Activated T-helper 1 cell treated with anti-CD3 and anti-CD28 coated beads, Interleukin-12 subunit alpha, Interleukin-12 subunit beta, Interleukin-2, Interleukin-4 antibody, amounts not matched to agents 30 ng/mL and 10 ng/mL and 1 ng/mL, durations not matched to agents 14 hours and 24 hours and 36 hours (primary cell): ENCODE measurements at places on chromosomes 1 and 21. TPM values are rescaled to one million over a fixed set of nuclear protein-coding genes. Genes with fewer than 3 reads are reported as not detected.

FAM72D gene
- total RNA-seq: 7.8 and 8.7 TPM in 2 replicates

GRCh38 chr1:201762381-201762780 is 66.6 kb upstream of the IPO9 start:
- H3K36me3 ChIP-seq: no peaks in the 10 kb centered on the region
- H3K27ac ChIP-seq: no peak overlapping the region
- H3K27me3 ChIP-seq: peaks cover 3% of the 10 kb centered on the region
- DNase-seq: no peak
- no peaks in the 10 kb centered on the region for H3K4me1 ChIP-seq

FCGR2B gene
- total RNA-seq: not detected in 2 replicates

ACAP3 gene
- total RNA-seq: 47.7 and 55.1 TPM in 2 replicates

HAO2 gene
- total RNA-seq: not detected in 2 replicates

UBE2U gene
- total RNA-seq: not detected in 2 replicates

- DNase-seq: peak; percentile 24
- no peaks in the 10 kb centered on the region for H3K27me3 ChIP-seq
- no peak overlapping the region for H3K4me3 ChIP-seq
- H3K36me3 ChIP-seq: peaks cover 27% of the 10 kb centered on the region
- H3K27ac ChIP-seq: no peak overlapping the region
- H3K4me1 ChIP-seq: no peaks in the 10 kb centered on the region
Observed at GRCh38 chr1:24898152-24898908, 31.7 kb downstream of the RUNX3 start.

- no peak overlapping the region for H3K4me3 ChIP-seq
- H3K4me1 ChIP-seq: no peaks in the 10 kb centered on the region
- no peak overlapping the region for H3K27ac ChIP-seq
- DNase-seq: no peak
- peaks cover 1% of the 10 kb centered on the region for H3K27me3 ChIP-seq
Observed at GRCh38 chr1:220967911-220968310, 88.7 kb downstream of the HLX start.

RAB13 gene
- total RNA-seq: 2.2 and 3.3 TPM in 2 replicates

DNA sequence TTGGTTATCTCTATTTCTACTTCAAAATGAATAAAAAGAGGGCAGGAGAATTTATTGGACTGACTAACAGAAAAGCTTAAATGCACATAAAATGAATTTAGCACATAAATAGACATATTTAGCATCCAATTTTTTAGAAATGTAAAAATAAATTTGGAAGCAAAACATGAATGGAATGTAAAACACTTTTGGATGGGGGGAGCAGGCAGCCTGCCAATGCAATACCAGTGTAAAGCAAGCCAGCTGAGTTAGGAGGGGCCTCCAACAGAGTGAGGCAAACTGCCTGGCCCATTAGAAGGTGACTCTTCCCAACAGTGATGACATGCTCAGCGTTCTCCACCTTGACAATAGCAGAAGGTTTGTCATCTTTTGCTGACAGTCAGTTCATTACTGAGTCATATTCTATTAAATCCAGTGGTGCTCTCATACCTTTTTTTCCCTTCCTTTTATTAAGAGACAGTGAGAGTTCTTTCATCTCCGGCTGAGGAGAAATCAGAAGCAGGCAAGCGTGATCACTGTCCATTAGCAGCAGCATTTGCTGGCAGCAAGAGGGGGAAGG is 19.5 kb upstream of the EXO1 start:
- H3K4me3 ChIP-seq: no peak overlapping the region
- DNase-seq: no peak
- H3K4me1 ChIP-seq: no peaks in the 10 kb centered on the region
- peaks cover 14% of the 10 kb centered on the region for H3K27me3 ChIP-seq

DNA sequence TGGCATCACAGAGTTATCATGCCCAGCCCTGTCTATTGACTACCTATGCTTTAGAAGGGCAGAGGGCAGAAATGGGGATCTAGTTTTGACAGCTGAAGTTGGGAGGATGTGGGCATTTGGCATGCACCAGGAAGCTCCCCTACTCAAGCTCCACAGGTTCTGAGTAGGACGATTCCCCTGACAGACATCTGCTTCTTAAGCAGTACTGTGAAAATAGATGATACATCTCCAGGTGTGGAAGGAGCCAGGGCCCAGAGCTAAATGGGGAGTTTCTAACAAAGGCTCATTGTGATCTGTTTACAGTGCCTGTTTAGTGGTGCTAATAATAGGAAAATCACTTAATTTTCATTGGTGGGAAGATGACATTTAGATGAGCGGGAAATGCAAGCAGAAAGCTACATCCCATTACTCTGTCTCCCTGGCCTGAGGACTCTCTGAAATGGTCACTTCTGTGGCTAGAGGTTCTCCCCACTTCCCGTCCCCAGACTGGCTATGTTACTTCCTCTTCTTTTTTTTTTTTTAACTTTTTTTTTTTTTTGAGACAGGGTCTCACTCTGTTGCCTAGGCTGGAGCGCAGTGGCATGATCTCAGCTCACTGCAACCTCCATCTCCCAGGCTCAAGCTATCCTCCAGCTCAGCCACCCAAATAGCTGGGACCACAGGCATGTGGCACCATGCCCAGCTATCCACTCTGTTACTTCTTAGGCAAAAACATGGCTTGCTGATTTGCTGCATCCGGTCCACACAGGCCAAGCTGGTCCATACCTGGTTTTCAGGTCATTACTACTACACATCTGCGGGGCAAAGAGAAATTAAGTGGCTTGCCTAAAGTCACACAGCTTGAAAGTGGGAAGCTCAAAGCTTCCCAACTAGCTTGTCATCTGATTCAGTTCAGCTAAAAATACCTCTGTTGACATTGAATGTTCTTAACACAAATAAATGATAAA is 23.2 kb upstream of the CNIH3 start:
- H3K4me1 ChIP-seq: no peaks in the 10 kb centered on the region
- H3K36me3 ChIP-seq: no peaks in the 10 kb centered on the region
- no peak overlapping the region for H3K27ac ChIP-seq
- H3K4me3 ChIP-seq: no peak overlapping the region
- H3K27me3 ChIP-seq: peaks cover 6% of the 10 kb centered on the region
- no peak for DNase-seq

DNA sequence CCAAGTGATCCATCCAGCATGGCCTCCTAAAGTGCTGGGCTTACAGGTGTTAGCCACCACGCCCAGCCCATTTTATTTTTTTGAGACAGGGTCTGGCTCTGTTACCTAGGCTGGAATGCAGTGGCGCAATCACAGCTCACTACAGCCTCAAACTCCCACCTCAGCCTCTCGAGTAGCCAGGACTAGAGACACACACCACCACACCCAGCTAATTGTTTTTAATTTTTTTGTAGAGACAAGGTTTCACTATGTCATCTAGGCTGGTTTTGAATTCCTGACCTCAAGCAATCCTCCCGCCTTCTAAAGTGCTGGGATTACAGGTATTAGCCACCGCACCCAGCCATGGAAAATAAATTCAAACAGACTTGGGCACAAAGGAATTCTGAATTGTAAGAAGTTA is 31.9 kb downstream of the PUM1 start:
- H3K27me3 ChIP-seq: no peaks in the 10 kb centered on the region
- peaks cover 45% of the 10 kb centered on the region for H3K4me1 ChIP-seq
- no peak for DNase-seq
- H3K27ac ChIP-seq: no peak overlapping the region
- H3K4me3 ChIP-seq: no peak overlapping the region
- H3K36me3 ChIP-seq: peaks cover 20% of the 10 kb centered on the region

- no peak for DNase-seq
- no peak overlapping the region for H3K27ac ChIP-seq
- H3K27me3 ChIP-seq: peaks cover 4% of the 10 kb centered on the region
- no peaks in the 10 kb centered on the region for H3K36me3 ChIP-seq
- no peak overlapping the region for H3K4me3 ChIP-seq
- no peaks in the 10 kb centered on the region for H3K4me1 ChIP-seq
Observed at GRCh38 chr1:22808676-22809483, 98.2 kb downstream of the EPHB2 start.
